ENCODE measurements at places on chromosomes 2 and 18. TPM values are rescaled to one million over a fixed set of nuclear protein-coding genes. Genes with fewer than 3 reads are reported as not detected.

The KLHL41 gene
- 1,869 TPM for total RNA-seq

The CNTNAP5 gene
- not detected for total RNA-seq

The ADNP2 gene
- 9.8 TPM for total RNA-seq

The UCN gene
- total RNA-seq, result 2.4 TPM

The ARHGAP25 gene
- not detected for total RNA-seq

The RNF149 gene
- total RNA-seq, result 40.8 TPM

The DYSF gene
- total RNA-seq, result 114 TPM

The SDC1 gene
- 11.0 TPM for total RNA-seq

The SLC9A2 gene
- 0.75 TPM for total RNA-seq

The CAVIN2 gene
- 56.5 TPM for total RNA-seq
